ENCODE measurements at places on chromosomes 16 and 17. TPM values are rescaled to one million over a fixed set of nuclear protein-coding genes. Genes with fewer than 3 reads are reported as not detected.
A peak's percentile ranks its signal among the peaks of the same experiment; 100 is the strongest.

Gene EXOC3L1
- total RNA-seq = not detected

Gene RUNDC3A
- not detected for total RNA-seq

Gene CFAP97D1
- total RNA-seq = not detected

DNA sequence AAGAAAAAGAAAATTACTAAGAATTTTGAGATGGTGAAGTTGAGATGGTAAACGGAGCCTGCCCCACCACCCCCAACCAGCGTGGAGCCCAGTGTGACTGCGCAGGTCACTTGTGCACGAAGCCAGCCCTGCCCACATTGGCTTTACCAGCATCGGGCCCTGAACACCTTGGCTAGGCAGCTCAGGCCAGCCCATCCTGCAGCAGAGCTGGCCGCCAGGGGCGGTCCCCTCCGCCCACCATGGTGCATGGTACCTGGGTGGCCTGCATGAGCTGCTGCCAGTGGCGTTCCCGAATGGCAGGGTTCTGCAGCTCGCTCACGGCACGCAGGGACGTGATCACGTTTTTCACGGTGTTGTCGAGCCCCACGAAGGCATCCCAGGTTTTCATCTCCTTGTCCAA is 62.7 kb downstream of the DNAH17 start:
- no peak for DNase-seq

- DNase-seq = no peak
These were observed 12.1 kb downstream of the CFDP1 start for GRCh38 chr16:75420987-75421819.

DNA sequence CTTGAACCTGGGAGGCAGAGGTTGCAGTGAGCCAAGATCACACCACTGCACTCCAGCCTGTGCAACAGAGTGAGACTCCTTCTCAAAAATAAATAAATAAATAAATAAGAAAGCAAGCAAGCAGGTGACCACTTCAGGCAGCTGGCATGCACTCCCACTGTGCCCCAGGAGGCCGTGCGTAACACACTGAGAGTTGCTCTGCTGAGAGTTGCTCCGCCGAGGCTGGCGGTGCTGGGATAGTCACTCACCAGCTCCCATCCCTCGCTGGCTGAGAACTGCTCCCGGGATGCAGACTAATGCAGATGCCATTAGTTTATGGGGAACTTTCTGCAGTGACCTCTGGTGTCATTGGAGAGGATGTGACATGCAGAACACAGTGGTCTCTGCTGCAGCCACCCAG is 105.7 kb upstream of the PLCG2 start:
- no peak for DNase-seq

Gene PRSS33
- not detected for total RNA-seq

DNA sequence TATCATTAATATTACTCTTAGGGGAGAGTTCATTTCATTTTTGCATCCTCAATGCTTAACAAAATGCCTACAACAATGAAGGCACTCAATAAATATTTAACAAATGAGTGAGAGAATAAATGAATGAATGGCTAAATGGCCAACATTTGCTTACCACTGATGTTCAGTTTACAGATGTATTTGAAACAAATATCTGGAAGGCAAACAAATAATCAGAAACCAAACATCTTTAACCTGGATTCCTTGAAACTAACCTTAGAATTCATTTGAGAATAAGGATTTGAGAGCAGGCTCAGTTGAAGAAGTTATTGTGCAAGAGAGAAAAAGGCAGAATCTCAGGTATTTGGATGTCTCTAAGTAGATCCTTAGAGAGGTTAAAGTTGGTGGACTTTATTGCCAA is 8.4 kb downstream of the NACA2 start:
- no peak for DNase-seq

Gene C16orf86
- 6.1 TPM for total RNA-seq

GRCh38 chr17:73317513-73318426 is 6.0 kb upstream of the CDC42EP4 start:
- no peak for DNase-seq

Gene NUTF2
- 40.6 TPM for total RNA-seq

- DNase-seq = no peak
These were observed 19.7 kb downstream of the TMEM11 start for GRCh38 chr17:21194226-21194625.

Gene RPL13
- 5,103 TPM for total RNA-seq

DNA sequence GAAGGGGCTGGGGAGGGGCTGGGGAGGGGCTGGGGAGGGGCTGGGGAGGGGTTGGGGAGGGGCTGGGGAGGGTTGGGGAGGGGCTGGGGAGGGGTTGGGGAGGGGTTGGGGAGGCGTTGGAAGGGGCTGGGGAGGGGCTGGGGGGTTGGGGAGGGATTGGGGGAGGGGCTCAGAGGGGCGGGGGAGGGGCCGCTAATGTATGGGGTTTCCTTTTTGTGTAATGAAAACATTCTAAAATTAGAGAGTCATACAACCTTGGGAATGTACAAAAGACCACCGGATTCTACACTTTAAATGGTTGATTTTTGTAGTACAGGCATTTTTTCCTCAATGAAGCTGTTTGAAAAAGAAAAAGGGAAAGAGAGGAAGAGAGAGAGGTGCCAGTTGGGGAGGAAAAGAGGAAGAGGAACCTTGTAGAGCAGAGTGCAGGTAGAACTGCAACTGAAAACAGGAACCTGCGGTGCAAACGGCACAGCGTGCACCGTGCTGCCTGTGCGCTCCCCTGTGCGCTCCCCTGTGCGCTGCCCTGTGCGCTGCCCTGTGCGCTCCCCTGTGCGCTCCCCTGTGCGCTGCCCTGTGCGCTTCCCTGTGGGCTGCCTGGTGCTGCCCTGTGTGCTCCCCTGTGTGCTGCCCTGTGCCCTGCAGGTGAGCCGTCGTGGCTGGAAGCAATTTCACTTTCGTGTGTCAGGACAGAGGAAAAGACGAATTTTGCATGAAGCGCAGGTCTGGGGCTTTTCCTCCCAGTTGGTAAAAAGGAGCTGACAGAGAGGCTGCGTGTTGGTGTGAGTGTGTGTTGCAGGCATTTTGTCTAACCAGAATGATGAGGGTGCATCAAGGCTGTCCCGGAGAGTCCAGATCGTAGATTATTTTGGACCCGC is 40.8 kb downstream of the METRNL start:
- no peak for DNase-seq

- DNase-seq = no peak
These were observed 4.0 kb downstream of the SLC35B1 start for GRCh38 chr17:49703557-49704277.

- no peak for DNase-seq
These were observed 63.9 kb downstream of the MYO1D start for GRCh38 chr17:32813021-32813420.

DNA sequence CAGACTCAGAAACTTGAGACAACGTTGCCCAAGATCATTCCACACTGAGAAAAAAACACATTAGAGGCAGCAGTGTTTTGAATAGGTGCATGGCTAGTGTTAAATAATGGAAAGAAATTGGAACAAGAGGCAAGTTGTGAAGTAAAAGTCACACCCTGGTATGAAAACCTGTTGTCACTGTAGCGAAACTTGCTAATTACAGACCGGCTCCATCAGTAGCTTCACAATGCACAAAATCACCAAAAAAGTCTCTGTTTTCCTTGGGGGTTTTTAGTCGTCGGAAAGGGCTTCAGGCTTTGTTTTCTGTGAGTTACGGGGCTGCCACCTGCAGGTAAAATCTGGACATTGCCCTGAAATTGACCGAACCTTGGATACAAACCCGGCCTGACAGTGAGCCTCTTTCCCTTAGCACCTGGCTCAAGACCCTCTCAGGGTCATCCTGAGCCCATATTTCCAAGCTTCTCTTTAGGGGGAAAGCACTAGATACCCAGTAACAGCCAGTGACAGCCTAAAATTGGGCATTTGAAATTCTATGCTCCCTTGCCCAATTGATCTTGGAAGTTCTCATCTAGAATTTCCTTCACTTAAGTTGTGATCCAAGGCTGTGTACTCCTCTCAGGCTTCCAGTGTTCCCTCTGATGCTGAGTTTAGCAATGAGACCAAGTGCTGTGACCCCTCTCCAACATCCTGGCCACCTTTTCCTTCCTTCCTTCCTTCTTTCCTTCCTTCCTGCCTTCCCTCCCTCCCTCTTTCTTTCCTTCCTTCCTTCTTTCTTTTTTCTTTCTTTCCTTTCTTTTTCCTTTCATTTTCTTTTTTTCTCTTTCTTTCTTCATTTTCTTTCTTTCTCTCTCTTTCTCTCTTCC is 7.2 kb upstream of the GRB2 start:
- peak; percentile 54 for DNase-seq

- DNase-seq = no peak
These were observed 266.0 kb downstream of the PHKB start for GRCh38 chr16:47727131-47727530.

GRCh38 chr16:31572821-31573220 is 45.1 kb downstream of the AHSP start:
- DNase-seq = no peak

DNA sequence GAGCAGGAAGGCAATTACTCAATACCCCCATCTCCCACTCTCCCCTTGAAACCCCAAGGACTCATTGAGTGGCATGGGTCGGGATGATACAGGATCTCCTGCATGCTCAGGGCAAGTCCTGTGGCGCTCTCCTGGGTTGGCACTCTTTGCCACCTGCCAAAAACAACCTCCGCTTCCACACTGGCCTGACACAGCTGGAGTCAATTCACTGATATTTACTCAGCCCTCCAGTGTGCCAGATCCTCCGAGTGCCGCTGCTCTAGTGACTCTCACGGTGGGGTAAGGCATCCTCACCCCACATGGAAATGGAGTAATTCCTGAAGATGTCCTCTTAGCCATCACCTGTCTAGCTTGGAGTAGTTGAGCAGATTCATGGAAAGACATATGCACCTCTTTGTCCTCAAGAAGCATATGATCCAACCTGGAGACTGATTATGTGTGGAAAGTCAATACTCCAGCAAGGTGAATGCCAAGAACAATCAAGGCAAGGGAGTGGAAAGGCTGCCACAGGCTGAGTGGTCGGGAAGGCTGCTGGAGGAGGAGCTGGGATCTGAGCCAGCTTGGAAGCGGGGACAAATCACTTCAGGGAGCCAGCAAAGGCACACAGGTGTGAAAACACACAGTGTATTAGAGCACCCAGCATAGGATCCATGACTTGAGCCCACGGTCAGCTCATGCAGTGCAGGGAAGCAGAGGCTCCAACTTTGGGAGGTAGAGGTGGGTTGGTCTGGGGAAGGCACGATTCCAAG is 12.6 kb upstream of the GOSR2 start:
- no peak for DNase-seq

DNA sequence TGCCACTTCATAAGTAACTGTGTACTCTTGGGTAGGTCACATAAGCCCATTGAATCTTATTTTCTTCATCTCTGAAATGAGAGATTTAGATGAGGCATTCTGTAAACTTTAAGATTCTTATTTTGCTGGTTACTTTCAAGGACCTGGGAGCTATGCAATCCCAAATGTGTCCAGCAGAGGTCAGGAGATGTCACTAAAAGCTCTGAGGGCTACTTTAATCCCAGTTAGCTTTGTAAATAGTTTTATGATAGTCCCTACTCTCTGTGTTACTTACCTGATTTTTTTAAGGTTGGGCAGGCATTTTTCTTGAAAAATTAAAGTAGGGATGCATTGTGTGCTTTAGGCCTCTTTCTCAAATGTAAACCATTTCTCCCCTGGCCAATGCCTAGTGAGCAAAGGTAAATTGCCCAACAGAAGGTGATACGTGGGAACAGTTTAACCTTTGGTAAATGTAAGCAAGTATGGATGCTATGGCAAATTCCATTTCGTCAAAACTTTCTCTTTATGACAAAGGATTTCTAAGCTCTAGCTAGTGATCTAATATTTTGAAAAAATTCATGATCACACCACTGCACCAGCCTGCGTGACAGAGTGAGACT is 57.1 kb upstream of the WSB1 start:
- peak; percentile 51 for DNase-seq

GRCh38 chr16:65308506-65308905 is 186.6 kb upstream of the CDH11 start:
- DNase-seq = no peak

Gene SPATA32
- 0.75 TPM for total RNA-seq

- DNase-seq = no peak
These were observed 59.4 kb downstream of the ENGASE start for GRCh38 chr17:79133985-79134384.

DNA sequence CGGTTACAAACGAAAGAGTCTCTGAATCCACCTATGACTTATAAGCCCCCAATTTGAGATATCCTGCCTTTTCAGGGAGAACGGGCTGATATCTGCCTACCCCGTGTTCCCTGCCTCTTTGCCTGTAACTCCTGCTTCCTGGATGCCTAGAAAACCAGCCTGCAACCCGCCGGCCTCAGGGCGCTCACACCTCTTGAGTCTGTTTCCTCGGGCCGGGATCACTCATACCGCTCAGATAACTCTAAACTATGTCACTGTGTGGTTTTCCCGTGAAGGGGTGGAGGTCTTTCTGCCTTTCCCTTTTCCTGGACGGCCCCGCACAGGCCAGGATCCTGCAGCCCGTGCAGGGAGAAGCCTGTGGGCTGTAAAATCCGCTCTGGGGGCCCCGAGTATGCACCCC is 10.4 kb downstream of the RPUSD1 start:
- DNase-seq = no peak

GRCh38 chr17:72249441-72249840 is 128.6 kb downstream of the SOX9 start:
- DNase-seq = no peak

Gene ABCA8
- total RNA-seq = not detected

Gene CIAPIN1
- 37.2 TPM for total RNA-seq

DNA sequence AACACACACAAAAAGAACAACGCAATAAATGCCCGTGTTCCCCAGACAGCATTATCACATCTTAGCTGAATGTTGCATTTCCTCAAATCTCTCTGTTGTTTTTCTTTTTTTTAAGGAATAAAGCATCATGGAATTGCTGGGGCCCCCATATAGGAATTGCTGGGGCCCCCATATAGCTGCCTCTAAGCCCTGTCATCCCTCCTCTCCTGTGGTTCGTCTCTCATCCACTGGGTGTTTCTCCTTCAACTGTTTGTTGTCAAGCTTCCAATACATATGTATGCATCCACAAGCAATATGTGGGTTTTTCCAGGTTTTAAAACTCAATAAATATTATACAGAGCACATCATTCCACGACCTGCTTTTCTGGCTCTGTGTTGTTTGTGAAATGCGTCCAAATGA is 43.2 kb downstream of the HSBP1 start:
- no peak for DNase-seq

Gene NUPR1
- total RNA-seq = 0.05 TPM

GRCh38 chr17:35791681-35792350 is 3.6 kb downstream of the MMP28 start:
- DNase-seq = no peak

DNA sequence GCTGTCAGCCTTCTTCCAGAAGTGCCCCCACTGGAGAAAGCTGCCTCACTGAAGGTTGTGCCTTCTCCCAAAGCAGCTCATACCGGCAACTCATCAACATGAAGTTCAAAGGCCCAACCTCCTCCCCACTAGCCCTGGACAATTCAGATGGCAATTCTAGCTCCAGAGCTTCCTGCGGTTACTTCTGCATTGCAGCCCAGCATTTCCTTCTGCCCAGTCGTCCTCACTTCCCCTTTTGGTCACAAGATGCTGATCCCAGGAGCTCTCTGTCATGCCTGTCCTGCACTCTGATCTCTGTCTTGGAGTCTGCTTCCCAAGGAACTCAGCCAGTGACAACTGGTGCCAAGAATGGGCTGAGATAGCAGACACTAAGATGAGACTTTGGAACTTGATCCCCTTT is 178.2 kb upstream of the SOX9 start:
- DNase-seq = no peak

GRCh38 chr17:79331492-79331891 is 256.9 kb downstream of the ENGASE start:
- peak; percentile 44 for DNase-seq
